ENCODE measurements at places on chromosomes 3 and 15. TPM values are rescaled to one million over a fixed set of nuclear protein-coding genes. Genes with fewer than 3 reads are reported as not detected.

Gene RHOV
- 4.1 TPM for total RNA-seq

Gene UBAP1L
- total RNA-seq = 0.59 TPM

Gene MINAR1
- total RNA-seq = 0.67 TPM

Gene PSTPIP1
- not detected for total RNA-seq

Gene SPRED1
- total RNA-seq = 11.4 TPM

Gene TM2D3
- total RNA-seq = 33.0 TPM

Gene LXN
- 68.9 TPM for total RNA-seq

Gene KIF7
- total RNA-seq = 4.6 TPM

Gene NR2E3
- total RNA-seq = 0.38 TPM

Gene ZWILCH
- total RNA-seq = 37.8 TPM

Gene MAN2C1
- total RNA-seq = 64.3 TPM

Gene SLCO3A1
- 24.7 TPM for total RNA-seq

Gene CPEB1
- total RNA-seq = 4.0 TPM

Gene TGM5
- not detected for total RNA-seq
